ENCODE measurements at places on chromosomes 5 and 9.

DNA sequence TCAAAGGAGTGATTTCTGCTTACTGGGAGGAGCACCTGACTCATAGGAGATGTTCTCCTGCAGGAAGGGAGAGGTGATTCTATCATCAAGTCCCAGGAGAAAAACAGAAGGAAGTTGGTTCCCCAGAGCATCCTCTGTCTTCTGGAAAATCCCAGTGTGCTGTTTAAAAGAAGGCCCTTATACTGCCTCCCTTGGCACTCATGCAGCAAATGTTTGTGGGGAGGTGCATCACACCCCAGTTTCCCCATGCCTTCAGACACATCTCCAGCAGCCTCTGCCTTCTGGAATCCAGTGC, 63.1 kb downstream of the PPARGC1B start:
- no peak for DNase-seq

- no peak for DNase-seq
Measured at GRCh38 chr9:135136481-135136880, 49.0 kb downstream of the OLFM1 start.

DNA sequence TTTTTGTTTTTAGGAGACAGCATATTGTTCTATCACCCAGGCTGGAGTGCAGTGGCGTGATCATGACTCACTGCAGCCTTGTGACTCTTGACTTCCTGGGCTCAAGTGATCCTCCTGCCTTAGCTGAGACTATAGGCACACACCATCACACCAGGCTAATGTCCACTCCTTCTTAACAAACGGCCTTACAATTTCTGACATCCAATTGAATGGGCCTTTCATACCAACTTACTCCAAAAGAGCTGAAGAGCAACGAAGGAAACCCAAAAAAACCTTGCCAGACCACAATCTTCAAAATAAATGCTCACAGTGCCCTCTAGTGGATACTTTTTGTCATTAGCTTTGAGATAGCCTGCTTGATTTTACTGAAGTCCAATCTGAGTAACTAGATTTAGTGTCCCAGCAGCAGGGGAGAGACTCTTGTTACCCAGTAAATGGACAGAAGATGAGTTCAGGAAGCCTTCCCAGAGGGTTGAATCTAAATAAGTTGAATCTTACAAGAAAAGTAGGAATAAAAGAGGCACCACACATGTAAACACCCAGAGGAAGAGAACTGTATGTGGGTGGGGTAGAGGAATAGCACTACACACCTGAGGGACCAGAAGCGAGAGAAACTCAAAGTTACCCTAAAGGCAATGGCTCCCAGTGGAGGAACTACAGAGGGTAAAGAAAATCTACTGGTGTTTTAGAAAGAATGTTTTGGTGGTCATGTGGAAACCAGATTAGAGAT, 9.3 kb downstream of the ZNF622 start:
- no peak for DNase-seq

- DNase-seq = no peak
Measured at GRCh38 chr5:39459071-39459470, 34.3 kb upstream of the DAB2 start.

DNA sequence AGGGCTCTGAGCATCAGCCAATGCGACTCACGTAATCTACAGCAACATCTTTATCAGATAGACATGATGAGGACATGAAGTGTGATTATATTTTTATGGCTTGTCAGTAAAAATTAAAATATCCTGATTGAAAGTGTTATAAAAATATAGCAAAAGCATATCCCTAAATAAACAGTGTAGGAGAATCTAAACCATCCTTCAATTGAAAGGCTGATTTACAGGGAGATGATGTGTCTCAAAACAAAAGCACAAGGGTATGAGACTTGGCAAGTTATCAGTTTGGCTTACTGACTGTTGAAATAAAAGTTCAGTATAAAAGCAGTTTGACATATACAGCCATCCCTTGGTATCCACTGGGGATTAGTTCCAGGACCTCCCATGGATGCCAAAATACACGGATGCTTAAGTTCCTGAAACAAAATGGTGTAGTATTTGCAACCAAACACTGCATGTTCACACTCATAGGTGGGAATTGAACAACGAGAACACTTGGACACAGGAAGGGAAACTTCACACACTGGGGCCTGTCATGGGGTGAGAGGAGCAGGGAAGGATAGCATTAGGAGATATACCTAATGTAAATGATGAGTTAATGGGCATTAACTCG, 149.9 kb upstream of the MAP1B start:
- DNase-seq = no peak

DNA sequence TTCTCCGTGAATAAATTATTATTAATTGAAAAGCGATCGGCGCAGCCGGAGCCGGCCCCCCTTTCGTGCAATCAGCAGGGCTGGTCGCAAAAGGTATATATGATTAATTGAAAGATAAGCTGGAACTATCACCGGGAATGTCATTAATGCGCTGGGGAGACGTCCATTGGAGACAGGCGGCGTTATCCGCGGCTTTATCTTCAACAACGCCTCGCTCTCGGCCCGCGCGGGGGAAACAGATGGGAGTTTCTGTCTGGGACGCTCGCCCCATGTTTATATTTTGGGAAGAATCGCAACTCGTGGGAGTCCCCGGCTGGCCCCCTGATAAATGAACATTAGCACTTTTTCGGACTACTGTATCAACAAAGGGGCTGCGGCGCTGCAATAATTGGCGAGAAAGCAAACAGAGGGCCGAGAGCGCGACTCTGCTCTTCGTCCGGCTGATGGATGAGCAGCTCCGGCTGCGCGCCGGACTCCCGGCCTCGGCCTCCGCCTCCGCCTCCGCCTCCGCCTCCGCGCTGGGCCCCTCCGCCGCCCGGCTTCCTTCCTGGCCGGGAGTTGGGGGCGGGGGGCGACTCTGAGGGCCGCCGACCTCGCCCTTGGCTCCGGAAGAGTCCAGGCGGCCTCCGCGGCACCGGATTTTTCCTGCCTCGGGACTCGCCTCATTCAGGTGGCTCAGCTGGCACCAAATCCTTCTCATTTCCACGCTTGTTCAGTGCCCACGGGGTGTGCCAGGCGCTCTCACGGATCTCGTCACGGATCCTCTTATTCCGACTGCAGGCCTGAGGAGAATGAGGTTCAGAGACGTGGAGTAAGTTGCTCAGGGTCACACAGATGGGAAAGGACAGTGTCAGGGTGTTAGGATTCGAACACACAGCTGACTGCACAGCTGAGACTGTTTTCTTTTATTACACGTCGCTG, 3.6 kb upstream of the NKX2-5 start:
- no peak for DNase-seq

DNA sequence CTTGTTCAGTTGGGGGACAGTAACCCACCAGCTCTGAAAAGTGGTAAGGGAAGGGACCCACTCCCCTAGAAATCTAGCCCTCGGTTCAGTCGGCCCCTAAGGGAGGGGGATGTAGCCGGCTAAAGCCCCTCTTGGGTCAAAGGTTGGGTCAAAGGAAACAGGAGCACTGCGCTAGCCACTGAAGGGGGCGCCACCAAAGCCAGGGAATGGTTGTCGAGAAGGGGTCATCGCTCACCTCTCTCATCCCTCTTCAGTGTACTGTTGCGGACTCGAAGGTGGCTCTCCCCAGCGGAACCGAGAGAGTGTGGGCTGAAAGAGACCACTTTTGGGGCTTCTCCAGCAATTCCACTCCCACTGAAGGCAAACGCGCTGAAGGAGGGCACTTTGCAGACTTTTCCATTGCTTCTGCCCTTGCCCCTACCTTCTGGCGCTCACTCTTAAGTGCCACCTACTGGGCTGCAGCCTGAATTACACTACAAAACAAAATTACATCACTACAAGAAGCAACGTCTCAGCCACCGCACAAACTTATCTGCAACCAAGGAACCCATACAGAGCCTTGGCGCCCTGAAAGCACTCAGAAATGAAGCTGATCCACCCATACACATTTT, 396.9 kb downstream of the PDE4D start:
- DNase-seq = no peak
